ENCODE measurements at places on chromosomes 16 and 17. TPM values are rescaled to one million over a fixed set of nuclear protein-coding genes. Genes with fewer than 3 reads are reported as not detected.
A peak's percentile ranks its signal among the peaks of the same experiment; 100 is the strongest.

DNA sequence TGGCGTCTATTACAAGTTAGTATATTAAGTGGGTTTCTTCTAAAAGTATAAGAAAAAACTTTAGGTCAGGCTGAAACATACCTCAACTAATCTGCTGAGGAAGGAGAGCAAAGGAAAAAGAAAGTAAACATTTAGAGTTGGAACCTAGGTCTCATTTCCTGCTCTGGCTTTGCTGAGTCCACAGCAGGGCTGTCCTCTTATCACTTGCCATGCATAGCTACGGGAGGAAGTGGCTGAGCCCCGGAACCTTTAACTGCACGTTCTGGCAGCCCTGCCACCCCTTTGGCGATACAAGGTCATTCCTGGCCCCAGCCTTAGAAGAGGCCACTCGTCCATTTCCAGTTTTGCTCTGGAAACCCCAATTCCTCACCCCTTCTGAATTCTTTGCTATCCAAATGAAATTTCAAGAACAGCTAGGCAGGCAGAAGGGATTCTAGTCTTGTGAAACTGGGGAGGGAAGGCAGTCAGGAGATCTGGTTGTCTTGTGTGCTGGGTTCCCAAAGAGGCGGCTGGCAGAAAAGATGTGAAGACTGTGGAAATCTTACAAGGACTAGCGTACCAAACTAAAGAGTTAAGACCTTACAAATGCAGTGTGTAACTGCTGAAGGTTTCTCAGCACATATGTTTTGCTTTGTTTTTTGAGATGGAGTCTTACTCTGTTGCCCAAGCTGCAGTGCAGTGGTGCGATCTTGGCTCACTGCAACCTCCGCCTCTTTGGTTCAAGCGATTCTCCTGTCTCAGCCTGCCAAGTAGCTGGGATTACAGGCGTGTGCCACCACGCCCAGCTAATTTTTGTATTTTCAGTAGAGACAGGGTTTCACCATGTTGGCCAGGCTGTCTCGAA, 19.1 kb downstream of the WIPI1 start:
- no peak overlapping the region for H3K4me3 ChIP-seq
- H3K4me1 ChIP-seq: peaks cover 17% of the 10 kb centered on the region
- no peaks in the 10 kb centered on the region for H3K27me3 ChIP-seq
- peak overlapping the region; percentile 47 for H3K27ac ChIP-seq

DNA sequence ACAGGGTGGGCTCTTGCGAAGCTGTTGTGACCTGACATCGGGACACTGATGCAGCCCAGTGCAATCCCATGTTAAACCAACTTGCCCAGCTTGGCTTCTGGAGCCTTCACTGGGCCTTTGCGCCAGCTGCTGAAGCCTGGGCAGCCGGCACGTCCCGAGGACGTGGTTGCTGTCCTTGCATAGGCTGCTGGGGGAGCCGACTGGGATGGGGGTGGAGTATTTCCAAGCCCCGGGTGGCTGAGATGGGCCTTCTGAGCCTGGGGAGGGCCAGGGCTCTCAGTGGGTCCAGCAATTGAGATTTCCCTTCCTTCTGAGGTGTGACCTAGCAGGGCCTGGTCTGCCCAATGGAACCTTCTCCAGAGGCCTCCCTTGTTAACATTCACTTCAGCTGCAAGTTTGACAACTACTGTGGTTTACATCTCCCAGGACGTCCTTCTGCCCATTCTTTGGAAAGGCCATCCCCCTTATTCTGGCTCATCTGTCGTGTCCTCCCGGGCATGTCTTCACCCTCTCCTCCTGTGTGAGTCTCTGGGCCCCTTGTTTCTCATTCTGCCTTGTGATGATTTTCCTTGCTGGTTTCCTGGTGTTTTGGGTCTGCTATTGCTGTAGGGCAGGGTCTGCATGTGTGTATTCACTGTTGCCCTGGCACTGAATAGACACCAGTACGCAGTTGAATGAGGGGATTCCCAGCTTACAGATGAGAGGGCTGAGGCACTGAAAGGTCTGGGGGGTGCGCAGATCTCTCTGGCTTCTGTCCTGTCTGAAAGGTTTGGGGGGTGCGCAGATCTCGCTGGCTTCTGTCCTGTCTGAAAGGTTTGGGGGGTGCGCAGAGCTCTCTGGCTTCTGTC, 34.4 kb downstream of the HAPSTR1 start:
- H3K36me3 ChIP-seq: no peaks in the 10 kb centered on the region
- no peaks in the 10 kb centered on the region for H3K4me1 ChIP-seq
- H3K4me3 ChIP-seq: no peak overlapping the region
- DNase-seq: no peak

- H3K27ac ChIP-seq: no peak overlapping the region
- no peaks in the 10 kb centered on the region for H3K27me3 ChIP-seq
- no peaks in the 10 kb centered on the region for H3K4me1 ChIP-seq
- no peaks in the 10 kb centered on the region for H3K36me3 ChIP-seq
- no peak overlapping the region for H3K4me3 ChIP-seq
Observed at GRCh38 chr16:31636433-31636832, 108.7 kb downstream of the AHSP start.

The ITGB4 gene
- 105 TPM for total RNA-seq

- no peak overlapping the region for H3K27ac ChIP-seq
- no peak overlapping the region for H3K4me3 ChIP-seq
- H3K36me3 ChIP-seq: peaks cover 5% of the 10 kb centered on the region
- no peak for DNase-seq
Observed at GRCh38 chr17:30482555-30482954, 5.3 kb downstream of the GOSR1 start.

- no peak overlapping the region for H3K27ac ChIP-seq
- DNase-seq: no peak
- H3K4me3 ChIP-seq: no peak overlapping the region
- no peaks in the 10 kb centered on the region for H3K27me3 ChIP-seq
Observed at GRCh38 chr17:15438491-15439105, 28.8 kb downstream of the CDRT4 start.

- H3K4me3 ChIP-seq: no peak overlapping the region
- DNase-seq: no peak
- H3K36me3 ChIP-seq: no peaks in the 10 kb centered on the region
- H3K4me1 ChIP-seq: no peaks in the 10 kb centered on the region
- H3K27me3 ChIP-seq: no peaks in the 10 kb centered on the region
Observed at GRCh38 chr17:13996748-13997147, 72.6 kb upstream of the COX10 start.

DNA sequence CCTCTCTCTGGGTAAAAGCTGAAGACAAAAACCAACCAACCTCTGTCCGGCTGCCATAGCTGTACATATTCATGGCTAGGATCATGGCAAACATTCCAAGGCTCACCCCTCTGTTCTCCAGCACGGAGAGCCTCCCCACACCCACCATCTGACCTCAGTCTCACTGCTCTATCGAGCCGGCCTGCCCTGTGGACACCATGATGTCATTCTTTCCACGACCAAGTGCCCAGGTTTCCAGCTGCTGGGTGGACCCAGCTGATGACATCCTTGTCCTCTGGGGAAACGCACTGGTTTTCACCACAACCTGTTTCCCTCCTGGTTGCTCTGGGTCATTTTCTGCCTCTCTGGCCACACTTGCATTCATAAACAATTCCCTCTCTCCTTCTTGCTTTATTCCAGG, 67.7 kb downstream of the NDEL1 start:
- no peak overlapping the region for H3K4me3 ChIP-seq
- H3K27ac ChIP-seq: no peak overlapping the region
- H3K36me3 ChIP-seq: peaks cover 12% of the 10 kb centered on the region
- no peaks in the 10 kb centered on the region for H3K4me1 ChIP-seq

The WFDC1 gene
- 80.8 TPM for total RNA-seq

The LLGL2 gene
- total RNA-seq: 43.0 TPM

The C17orf50 gene
- total RNA-seq: 15.8 TPM

DNA sequence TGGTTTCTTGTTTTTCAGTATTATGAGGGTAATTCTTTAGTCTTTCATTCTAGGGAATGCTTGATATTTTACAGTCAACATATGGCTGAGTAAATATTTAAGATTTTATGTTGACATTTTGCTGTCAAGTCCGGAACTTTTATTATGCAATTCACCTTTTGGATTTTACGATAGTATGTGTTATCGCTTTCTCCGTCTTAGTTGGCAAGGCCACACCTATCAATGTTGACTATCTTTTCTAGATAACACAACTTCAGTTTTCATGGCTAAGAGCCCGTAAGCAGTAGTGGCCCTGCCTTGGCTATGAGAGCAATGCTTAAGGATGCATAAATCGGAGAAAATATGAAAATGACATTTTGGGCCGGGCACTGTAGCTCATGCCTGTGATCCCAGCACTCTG, 39.5 kb upstream of the CDH13 start:
- no peak overlapping the region for H3K4me3 ChIP-seq
- H3K4me1 ChIP-seq: no peaks in the 10 kb centered on the region
- no peaks in the 10 kb centered on the region for H3K36me3 ChIP-seq
- no peak overlapping the region for H3K27ac ChIP-seq

- no peak overlapping the region for H3K27ac ChIP-seq
- DNase-seq: no peak
- H3K4me1 ChIP-seq: no peaks in the 10 kb centered on the region
- H3K36me3 ChIP-seq: no peaks in the 10 kb centered on the region
Observed at GRCh38 chr17:37823996-37824395, 79.1 kb upstream of the HNF1B start.

DNA sequence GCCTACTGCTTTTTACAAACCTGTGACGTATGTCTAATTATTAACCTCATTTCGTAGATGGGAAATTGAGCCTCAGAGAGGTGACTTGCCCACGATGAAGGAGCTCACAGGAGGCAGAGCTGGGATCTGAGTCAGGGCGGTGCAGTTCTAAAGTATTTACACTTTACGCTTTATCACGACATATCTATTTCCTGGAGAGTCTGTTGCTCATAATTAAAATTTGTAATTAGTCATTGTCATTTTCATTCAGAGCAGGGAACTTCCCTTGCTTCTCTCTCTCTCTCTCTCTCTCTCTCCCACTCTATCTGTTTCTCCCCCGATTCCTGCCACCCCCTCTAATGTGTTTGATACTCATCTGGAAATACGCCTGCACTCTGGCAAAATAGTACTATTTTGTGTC, 5.9 kb downstream of the SLC5A11 start:
- no peak overlapping the region for H3K27ac ChIP-seq
- peaks cover 2% of the 10 kb centered on the region for H3K4me1 ChIP-seq
- DNase-seq: no peak
- H3K27me3 ChIP-seq: no peaks in the 10 kb centered on the region

The SERPINF2 gene
- 56.1 TPM for total RNA-seq

The DPEP3 gene
- not detected for total RNA-seq

DNA sequence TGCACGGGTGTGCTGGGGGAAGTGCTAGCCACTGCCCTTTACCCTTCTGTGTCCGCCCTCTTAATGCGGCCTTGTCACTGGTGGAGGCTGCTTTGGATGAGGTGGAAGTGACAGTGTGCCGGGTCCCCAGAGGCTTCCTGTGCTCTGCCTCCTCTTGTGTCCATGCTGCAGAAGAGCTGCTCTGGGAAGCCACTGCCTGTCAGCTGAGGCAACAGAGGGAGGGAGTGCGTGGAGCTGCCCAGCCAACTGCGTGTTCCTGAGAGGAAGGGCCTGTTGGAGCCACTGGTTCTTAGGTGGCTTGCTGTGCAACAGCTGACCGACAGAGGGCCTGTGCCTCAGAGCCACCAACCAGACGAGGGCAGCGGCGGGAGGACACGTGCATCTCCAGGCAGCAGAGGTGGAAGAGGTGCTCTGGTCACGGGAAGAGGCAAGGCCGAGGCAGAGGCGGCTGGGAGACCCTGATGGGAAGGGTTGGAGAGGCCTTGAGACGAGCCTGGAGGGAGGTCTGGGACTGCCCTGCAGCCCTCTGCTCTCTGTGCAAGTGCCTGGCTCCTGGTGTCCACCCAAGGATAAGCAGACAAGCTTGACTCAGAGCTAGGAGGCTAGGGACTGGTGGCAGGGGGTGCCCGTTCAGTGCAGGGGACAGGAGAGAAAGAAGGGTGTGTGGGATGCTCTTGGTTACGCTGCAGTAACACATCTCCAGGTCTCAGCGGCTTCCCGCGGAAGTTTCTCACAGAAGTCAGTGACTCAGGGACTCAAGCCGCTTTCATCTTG, 25.4 kb downstream of the B9D1 start:
- no peak overlapping the region for H3K4me3 ChIP-seq
- no peaks in the 10 kb centered on the region for H3K27me3 ChIP-seq
- H3K4me1 ChIP-seq: no peaks in the 10 kb centered on the region
- DNase-seq: no peak
- H3K27ac ChIP-seq: no peak overlapping the region

The CD300LG gene
- 33.5 TPM for total RNA-seq

The GNGT2 gene
- not detected for total RNA-seq

GRCh38 chr17:77875881-77876509, 82.5 kb upstream of the TNRC6C start:
- no peaks in the 10 kb centered on the region for H3K4me1 ChIP-seq
- no peak for DNase-seq
- no peak overlapping the region for H3K27ac ChIP-seq
- H3K4me3 ChIP-seq: no peak overlapping the region
- H3K36me3 ChIP-seq: no peaks in the 10 kb centered on the region

DNA sequence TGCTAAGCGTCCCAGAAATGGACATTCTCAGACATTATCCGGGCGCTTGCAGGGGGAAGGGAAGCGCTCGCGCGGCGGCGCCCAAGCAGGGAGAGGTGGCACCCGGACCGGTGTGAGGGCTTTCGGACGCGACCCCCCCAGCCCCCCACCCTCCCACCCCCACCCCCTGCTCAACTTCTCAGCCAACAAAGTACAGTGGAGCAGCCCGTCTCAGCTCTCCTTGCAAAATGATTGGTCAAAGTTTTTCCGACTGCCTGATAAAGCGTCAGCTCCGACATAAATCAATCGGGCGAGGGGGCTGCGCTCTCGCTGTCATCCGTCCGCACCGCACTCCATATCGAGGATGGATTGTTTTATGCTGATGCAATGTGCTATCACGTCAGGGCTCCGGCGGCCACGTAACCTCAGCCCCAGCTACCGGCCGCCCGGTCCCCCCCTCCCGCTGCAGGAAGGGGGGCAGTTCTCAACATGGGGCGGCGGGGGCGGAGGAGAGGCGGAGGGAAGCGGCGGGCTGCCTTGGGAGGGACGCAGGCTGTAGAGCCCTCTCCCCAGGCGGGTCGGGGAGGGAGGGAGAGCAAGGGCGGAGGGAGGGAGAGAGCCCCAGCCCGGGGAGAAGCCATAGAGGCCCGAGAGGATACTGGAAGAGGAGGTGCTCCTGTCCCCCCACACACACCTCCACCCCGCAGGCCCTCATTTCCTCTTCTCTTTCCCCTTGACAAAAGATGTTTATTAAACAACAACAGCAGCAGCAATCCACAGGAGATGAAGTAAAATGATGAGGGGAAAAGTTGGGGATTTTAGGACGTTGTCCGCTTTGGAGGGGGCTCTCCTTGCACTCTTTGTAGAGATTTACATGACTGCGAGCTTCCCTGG, at the start of gene HOXB9:
HOXB9 (minus strand) TSS at position 114 of the 873 bp plus-strand sequence; CDS start at position 25, 89 bp downstream.
- peaks cover 9% of the 10 kb centered on the region for H3K4me1 ChIP-seq
- H3K36me3 ChIP-seq: no peaks in the 10 kb centered on the region
- no peak within 1 kb of the TSS for H3K27ac ChIP-seq

GRCh38 chr17:40060887-40061608, 1.7 kb upstream of the THRA start:
- H3K27ac ChIP-seq: no peak overlapping the region
- no peaks in the 10 kb centered on the region for H3K27me3 ChIP-seq
- H3K36me3 ChIP-seq: no peaks in the 10 kb centered on the region
- no peak for DNase-seq

GRCh38 chr17:77834170-77835115, 124.1 kb upstream of the TNRC6C start:
- H3K4me1 ChIP-seq: no peaks in the 10 kb centered on the region
- no peak for DNase-seq
- no peaks in the 10 kb centered on the region for H3K27me3 ChIP-seq
- H3K36me3 ChIP-seq: no peaks in the 10 kb centered on the region
- no peak overlapping the region for H3K4me3 ChIP-seq
